CD4-positive, alpha-beta T cell treated with Interleukin-4 for 1 hour (primary cell): ENCODE measurements at places on chromosomes 4 and X.

DNA sequence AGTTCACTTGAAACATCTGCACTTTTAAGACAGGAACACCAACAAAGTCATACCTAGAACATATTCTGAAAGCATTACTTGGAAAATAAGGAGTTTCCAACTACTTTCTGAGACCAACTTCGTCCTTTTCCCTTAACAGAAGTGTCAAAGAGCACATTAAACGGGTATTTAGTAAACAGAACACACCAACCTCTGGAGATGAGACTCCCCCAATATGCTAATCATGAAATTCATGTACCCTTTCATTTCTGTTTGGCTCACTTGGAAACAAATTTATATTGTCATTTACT, 69.2 kb downstream of the NOCT start:
- DNase-seq: no peak

GRCh38 chr4:70603856-70604255, 11.8 kb downstream of the AMBN start:
- no peak for DNase-seq

DNA sequence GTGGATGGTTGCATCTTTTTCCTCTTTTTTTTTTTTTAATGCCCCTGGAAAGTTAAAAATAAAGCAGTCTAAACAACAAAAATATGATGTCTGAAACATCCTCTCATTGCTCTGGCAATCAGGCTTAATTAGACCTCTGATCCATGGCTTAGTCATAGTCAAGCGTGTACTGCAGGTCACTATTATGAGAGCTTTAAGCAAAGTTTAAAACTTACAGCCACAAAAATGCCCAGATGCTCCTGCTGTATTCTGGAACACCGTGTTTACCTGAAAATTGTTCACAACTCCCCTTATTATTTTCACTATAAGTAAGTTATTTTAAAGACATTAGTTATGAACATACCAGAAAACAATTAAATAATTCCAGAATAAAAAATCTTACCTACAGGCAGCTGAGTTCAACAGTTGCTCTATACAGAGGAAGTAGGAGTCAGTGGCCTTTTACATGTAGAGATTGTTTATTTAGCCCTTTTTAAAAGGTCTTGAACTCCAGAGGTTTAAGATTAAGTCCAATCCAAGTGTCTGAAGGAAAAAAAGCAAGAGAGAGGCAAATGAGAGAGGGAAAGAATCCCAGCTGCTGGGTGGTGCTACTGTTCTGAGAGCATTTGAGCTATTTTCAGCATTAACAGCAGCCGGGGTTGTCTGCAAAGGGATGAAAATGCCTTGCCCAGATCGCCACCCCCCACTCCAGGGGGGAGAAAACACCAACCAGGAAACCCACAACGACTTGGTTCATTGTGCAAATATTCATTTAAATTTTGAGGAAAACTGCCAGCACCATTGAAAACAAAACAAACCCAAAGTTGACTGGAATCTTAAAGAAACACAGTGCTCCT, 36.9 kb downstream of the SORBS2 start:
- DNase-seq: no peak

DNA sequence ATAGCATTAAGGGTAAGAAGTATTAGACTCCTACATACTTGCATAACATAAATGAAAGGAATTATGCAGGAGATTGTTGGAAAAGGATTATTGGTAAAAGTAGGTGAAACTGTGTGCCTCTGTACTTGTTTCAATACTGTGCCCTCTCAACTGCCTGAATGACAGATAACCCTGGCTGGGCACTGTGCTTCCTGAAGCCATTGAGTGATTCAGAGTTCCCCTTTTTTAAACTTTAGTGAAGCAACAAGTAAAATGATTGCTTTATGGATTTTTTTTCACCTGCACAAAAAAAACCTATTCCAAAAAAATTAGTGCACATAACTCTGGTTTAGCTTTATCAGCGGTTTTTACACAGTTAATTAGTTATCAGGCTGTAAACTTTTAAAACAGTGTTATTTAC, 204.8 kb downstream of the TRAM1L1 start:
- no peak for DNase-seq
